ENCODE measurements at places on chromosomes 2 and 18.

DNA sequence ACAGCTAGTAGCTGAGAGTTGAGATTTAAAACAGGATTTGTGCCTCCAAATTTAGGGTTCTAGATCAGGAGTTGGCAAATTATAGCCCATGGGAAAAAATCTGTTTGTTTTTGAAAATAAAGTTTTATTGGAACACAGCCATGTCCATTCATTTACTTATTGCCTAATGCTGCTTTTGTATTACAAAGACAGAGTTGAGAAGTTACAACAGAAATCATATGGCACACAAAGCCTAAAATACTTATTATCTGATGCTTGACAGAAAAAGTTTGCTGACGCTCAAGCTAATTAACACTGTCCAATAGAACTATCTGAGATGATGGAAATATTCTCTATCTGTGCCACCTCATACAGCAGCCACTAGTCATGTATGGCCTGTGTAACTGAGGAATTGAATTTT is 229.1 kb upstream of the RASGRP3 start:
- DNase-seq, result no peak

GRCh38 chr18:43192408-43192807 is 76.9 kb upstream of the RIT2 start:
- DNase-seq, result no peak

GRCh38 chr2:212994976-212995375 is 156.4 kb downstream of the IKZF2 start:
- DNase-seq, result no peak

- DNase-seq, result no peak
These were observed 44.6 kb downstream of the HEATR5B start for GRCh38 chr2:37039580-37039979.

- no peak for DNase-seq
These were observed 37.8 kb downstream of the PCBP1 start for GRCh38 chr2:70124983-70125480.

GRCh38 chr2:161571051-161571429 is 53.2 kb upstream of the SLC4A10 start:
- no peak for DNase-seq

GRCh38 chr18:79459946-79460480 is 64.3 kb downstream of the NFATC1 start:
- no peak for DNase-seq

DNA sequence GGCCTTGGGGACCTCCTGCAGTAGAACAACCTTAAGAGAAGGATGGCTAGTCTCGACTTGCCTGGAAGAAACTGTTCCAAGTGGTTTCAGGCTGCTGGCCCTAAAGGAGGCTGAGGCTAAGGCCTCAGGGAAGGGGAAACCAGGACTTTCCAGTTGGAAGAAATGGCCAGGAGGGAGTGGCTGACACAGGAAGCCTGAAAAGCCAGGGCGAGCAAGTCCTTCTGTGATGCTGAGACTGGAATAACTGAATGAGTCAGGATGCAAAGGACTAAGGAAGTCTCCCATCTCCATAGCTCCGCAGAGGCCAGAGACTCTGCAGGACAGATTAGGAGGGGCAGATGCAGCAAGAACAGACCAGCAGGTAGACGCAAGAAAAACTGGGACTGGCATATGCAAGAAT is 7.4 kb downstream of the HTRA2 start:
- DNase-seq, result no peak

- DNase-seq, result no peak
These were observed 30.3 kb upstream of the NEMP2 start for GRCh38 chr2:190564838-190565237.

GRCh38 chr18:70365361-70365760 is 76.5 kb downstream of the SOCS6 start:
- no peak for DNase-seq

DNA sequence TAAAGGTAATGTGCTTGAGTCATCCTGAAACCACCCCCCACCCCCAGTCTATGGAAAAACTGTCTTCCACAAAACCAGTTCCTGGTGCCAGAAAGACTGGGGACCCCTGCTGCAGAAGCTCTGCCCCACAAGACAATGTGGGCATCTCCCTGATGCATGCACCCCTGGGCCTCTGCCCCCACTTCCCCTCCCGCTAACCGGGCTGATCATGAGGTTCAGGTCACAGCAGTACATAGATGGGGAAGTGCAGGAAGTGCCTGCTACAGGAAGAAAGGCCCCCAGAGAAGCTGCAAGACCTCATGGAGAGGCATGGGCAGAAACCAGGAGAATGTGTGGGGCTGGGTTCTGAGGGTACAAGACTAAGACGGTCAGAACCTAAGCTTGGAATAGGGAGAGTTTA is 243.4 kb upstream of the ID2 start:
- DNase-seq, result no peak

GRCh38 chr2:85926931-85927661 is 38.3 kb upstream of the ST3GAL5 start:
- DNase-seq, result no peak

DNA sequence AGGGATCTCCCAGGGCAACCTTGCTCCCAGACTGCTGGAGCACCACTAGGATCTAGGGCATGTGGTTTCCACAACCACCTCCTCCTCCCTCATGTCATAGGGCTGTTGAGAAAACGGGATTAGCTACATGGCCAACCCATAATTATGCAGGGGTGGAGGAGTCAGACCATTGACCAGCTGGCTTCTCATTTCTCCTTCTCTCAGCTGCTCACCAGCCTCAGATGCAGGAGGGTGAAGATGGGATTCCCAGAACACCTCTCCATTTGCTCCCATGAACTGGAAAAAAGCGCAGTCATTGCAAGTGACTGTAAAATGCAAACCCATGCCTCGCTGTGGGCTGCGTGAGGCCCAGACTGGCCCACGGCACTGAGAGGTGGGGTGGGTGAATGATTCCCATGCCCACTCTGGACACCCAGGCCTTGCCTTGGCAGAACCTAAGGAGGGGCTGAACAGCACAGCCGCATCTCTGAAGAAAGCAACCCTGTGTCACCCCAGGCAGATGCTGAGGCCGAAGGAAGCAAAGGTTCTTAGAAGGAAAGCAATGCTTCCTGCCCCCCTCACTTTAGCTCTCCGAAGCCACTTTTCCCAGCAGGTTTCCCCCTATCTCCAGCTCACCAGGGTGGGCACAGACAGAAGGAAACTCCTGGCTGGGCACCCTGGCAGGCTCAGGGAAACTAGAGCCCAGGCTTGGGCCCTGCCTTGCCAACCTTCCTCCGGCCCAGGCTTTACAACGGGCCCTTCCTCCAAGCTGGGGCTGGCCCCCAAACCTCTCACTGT is 69.6 kb upstream of the RTN4 start:
- no peak for DNase-seq

- no peak for DNase-seq
These were observed 29.0 kb downstream of the SLC1A4 start for GRCh38 chr2:65018141-65018582.

DNA sequence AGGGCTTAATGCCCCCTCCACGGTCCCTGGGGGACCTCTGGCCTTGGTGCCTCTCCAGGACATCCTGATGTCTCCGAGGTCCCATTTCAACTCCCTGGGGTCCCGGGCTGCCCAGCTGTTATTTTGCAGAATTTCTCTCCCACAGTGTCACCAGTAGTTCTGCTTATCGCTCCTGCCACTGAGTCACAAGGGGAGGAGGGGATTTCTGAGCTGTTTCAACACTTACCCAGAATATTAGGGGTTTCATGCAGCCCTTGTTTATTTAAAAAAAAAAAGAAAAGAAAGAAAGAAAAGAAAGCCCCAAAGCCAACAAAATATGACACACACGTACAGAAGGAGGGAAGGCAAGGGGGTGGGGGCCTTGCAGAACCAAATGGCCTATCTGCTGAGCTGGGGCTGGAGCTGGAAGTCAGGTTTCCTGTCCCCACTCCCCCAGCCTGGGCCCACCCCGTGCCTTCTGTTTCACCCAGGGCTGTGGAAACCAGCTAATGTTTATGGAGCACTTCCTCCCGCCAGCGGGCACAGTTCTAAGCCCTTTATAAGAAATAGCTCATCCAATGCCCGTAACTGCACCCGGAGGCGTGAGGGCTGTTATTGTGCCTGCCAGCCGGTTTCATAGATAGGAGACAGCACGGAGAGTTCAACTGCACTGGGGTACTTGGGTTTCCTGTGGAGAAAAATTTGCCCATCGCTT is 8.4 kb upstream of the ARID5A start:
- no peak for DNase-seq

DNA sequence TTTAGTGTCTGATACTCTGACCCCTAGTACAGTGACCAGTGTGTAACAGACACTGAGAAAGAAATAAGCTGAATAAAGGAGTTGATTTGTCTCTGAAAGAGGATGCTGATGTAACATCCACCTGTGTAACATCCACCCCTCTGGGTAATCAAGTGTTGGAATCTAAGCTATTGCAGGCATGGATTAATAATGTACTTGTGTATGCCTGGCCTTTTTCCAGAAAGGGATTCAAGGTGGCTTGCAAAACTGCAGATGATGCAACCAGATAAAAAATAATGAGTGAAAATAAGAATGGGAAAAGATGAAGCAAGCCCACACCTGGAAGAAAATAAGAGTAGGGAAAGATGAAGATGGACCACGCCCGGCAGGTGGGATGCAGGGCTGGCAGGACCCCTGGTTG is 48.2 kb upstream of the FOXI3 start:
- DNase-seq, result no peak

- no peak for DNase-seq
These were observed 29.5 kb upstream of the RBMS1 start for GRCh38 chr2:160522951-160523710.

DNA sequence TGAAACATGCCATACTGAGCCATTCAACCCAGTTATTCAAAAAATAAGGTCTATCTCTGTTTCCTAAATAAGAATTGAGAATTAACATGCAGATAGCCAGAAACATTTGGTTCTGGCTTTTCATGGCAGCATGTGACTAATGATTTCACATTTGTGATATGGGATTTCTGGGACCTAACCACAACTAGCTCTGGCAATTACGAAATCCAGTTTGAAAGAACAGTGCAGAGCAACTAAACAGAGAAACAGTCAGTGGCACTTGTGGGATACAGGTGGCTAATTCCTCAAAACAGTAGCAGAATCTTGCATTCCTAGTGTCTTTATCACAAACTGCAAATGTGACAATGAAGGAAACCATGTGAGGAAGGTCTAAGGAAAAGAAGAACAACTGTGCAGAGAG is 637.8 kb upstream of the CHAC2 start:
- DNase-seq, result no peak

DNA sequence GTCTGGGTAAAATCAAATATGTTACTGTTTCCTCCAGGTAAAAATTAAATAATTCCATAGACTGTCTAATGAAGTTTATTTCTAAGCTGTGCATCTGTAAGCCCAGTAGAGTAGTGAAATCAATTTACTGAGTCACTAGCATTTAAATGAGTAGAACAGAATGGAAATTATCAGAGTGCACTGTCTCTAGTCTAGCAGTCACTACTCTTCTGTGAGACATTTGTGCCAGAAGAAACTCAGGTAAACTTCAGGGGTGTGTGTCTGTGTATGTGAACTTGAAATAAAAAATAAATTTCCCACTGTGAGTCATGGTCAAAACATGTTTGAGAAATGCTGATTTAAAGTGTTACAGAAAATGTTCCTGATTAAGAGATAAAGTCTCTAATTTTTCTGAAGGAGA is 146.4 kb downstream of the RIF1 start:
- no peak for DNase-seq

DNA sequence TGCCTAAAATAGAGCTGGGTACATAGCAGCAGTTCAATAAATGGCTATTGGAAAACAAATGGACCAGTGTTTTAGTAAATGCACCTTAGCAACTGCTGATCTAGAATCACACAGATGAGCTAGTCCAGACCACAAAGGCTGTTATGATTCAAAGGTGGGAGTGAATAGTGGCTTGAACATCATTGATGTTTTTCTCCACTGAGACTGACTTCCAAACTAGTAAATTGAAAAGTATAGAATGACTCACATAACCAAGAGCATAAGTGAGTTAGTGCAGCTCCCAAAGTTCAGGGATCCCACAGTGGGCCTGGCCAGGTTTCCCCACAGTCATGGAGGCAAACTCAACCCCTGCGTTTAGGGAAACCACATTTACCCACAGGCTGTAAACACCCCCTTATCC is 106.7 kb upstream of the YPEL5 start:
- no peak for DNase-seq

DNA sequence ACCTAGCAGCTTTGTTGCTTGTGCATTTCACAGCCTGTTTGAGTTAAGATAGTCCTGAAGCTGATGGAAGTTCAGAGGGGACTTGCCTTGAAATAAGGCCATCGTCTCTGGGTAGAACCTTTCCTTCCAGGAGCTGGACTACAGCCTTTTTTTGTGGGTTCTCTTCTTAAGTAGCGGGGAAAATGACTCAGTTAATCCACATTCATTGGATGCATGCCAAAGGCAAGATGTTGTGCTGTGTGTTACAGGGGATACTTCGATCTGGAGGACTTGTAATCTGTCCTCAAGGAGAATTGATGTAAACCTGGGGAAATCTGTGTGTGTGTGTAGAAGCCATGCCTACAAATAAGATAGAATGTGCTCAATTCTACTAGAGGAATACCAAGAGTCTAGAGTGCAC is 46.8 kb downstream of the RPIA start:
- DNase-seq, result no peak

GRCh38 chr2:129388870-129389269 is 590.6 kb upstream of the RAB6C start:
- no peak for DNase-seq

GRCh38 chr2:45741161-45741850 is 89.8 kb downstream of the PRKCE start:
- no peak for DNase-seq

DNA sequence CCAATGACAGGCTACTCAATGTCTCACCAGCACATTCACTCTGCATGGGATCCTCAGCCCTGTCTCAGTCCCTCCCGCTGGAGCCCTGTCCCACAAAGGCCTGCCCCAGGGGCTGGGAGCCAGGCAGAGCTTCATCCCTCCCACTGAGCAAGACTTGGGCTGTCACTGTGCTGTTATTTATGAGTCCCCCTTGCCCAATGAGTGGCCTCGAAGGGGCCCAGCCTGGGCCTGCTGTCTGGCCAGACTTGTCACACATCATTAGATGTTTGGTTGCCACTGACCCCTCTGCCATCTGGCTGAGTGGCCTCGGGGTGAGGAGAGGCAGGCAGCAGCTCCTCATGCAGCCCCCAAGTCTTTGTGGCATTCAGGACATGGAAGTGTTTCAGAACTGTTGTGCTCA is 330.6 kb upstream of the SKOR2 start:
- DNase-seq, result no peak

DNA sequence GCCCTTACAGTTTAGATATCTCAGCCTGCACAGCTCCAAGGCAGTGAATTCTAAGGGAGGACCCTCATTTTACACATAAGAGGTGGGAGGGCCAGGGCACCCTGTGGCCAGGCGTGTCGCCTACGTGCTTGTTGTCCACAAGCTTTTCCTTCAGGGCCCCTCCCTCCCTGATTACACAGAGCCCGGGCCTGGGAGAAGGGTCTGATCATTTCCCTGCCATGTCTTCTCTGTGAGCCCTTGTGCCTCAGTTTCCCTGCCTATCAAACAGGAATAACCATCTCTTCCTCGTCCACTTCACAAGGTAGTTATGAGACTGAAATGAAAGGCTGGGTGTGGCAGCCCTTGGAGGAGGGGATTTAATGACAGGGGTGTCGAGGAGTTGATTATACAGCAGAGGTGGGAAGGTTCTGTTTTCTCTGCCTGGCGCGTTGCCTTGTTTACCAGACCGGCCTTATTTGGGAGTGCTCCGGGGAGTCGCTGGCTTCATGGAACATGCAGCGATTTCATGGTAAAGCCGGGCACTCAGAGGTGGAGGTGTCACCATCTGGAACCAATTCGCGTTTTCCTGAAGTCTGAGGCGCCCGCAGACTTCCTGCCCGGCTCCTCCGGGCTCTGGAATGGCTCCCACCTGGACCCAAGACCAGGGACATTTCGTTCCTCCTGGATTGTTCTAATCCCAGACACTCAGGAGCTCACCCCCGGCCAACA is 208.9 kb downstream of the KLHL29 start:
- no peak for DNase-seq

- no peak for DNase-seq
These were observed 104.6 kb downstream of the PTPN4 start for GRCh38 chr2:119864318-119864717.

Data from H54 (cell line).